AG10803 (cell line): ENCODE measurements at places on chromosomes 5 and 9.

- DNase-seq: no peak
These were observed 182.2 kb downstream of the NNT start for GRCh38 chr5:43785198-43785597.

GRCh38 chr5:128538250-128539037 is 399 bp upstream of the FBN2 start:
- peak; percentile 28 for DNase-seq

DNA sequence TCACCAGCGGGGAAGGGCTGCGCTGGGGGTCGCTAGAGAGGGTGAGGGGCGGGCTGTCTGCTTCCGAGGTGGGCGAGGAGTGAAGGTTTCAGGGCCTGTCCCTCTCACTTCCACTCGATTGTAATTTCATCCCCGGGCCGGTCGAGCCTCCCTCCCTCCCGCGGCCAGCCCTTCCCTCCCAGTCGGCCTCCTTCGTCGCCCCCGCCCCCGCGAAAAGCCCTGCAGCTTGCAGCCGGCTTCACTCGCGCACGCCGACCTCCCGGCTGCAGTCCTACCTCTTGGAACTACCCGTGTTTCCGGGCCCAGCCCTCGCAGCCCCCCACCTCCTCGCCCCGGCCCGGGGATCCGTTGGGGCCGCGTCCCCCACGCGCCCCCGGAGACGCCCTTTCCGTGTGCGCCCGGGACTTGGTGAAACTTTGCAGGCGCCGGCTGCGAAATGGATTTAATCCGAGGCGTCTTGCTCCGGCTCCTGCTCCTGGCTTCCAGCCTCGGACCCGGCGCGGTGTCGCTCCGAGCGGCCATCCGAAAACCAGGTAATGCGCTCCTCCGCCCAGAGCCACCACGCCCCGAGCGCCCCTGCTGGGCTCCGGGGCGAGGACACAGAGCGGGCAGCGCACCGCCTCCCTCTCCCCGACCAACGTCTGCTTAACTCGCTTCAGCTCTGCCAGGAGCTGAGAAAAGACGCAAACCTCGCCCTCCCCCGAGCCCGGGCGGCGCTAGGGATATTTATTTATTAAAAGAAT is at the start of gene EGFLAM:
EGFLAM (plus strand) TSS at position 241 of the 743 bp plus-strand sequence; CDS start at position 437, 196 bp downstream.
- DNase-seq: no peak

DNA sequence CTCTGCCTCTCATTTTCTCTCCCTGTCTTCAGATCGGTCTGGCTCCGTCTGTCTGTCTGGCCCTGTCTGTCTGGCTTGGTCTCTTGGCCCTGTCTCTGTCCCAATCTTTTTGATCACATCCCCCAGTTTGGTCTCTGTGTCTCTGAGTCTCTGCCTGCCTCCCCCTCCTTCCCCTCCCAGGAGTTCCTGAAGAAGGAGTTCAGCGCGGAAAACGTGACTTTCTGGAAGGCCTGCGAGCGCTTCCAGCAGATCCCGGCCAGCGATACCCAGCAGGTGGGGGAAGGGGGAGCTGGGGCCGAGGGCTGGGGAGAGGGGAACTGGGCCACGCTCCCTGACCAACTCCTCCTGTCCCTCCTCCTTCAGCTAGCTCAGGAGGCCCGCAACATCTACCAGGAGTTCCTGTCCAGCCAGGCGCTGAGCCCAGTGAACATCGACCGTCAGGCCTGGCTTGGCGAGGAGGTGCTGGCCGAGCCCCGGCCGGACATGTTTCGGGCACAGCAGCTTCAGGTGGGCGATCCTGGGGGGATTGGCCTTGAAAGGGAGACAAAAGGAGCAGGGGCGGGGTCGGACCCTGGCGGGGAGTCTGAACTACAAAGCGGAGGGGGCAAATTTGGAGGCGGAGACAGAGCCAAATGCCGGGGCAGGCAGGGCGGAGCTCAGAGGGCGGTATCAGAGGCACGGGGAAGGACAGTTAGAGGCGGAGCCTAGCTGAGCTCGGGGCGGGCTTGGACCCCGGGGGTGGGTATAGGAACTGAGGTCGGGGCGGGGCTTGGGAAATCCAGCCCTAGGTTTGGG is 9.0 kb downstream of the RGS14 start:
- peak; percentile 77 for DNase-seq

GRCh38 chr5:126591549-126591948 is 3.5 kb downstream of the ALDH7A1 start:
- DNase-seq: no peak

DNA sequence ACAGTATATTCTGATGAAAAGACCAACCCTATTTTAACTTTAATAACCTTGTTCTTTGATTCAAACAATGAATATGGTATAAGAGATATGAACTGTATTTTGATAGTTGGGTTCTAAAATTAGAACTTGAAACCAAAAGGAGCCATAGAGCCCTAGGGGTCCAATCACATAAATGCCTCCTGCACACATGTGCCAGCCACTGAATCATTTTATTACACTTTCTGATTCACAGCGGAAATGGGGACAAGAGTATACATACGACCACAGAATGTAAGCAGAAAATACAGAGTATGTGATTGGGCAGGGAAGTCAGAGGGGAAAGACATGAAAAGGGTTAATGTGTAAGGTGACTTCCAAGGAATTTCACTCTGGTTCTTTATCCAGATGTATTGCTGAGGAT is 1000.2 kb downstream of the NR2F1-AS1 start:
- no peak for DNase-seq

- DNase-seq: no peak
These were observed 134.6 kb upstream of the ADRA1B start for GRCh38 chr5:159781626-159782157.

DNA sequence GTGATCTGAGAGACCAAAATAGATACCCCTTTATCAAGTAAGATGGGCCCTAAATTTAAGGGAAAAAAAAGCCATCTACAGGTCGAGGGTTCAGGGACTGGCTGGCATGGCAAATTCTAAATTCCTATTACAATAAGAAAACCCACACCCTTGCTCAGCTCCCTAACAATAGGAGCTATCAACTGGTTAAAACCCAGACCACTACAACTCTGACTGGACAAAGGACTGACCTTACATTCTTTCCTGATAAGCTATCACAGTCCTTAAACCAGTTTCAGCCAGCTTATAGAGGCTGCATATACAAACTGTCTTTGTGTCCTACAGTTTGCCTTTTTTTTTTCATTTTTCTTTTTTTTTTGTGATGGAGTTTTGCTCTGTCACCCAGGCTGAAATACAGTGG is 803.6 kb downstream of the NR2F1-AS1 start:
- DNase-seq: no peak

GRCh38 chr9:129875687-129876395 is 40.6 kb downstream of the USP20 start:
- DNase-seq: peak; percentile 25

DNA sequence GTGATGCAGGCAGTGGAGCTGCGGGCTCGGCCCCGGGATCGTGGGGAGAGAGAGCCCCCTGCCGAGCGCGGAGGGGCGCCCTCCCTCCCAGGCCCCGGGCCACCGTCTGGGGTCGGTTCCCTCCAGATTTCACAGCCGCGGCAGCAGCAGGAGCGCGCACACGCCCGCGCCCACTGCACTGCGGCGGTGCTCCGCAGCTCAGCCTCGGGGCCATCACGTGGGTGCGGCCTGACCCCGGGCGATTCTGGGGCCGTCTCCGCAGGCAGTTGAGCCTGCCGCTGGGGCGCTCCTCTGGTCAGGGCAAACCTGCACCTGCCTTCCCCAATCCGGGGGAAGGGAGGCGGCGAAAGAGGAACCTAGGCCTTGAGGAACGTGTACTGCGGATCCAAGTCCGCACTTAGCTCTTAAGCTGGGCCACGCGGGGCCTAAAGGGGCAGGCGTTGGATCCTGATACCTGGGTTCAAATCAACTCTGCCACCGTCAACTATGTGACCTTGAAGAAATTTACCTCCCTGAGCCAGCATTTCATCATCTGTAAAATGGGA is 9.4 kb upstream of the DELE1 start:
- DNase-seq: no peak

GRCh38 chr5:6582507-6583048 is 50.3 kb downstream of the NSUN2 start:
- DNase-seq: no peak

- peak; percentile 24 for DNase-seq
These were observed 132.5 kb upstream of the CHD1 start for GRCh38 chr5:99061299-99061698.
